H1 (cell line): ENCODE measurements at places on chromosomes 16 and 17. TPM values are rescaled to one million over a fixed set of nuclear protein-coding genes. Genes with fewer than 3 reads are reported as not detected.
A peak's percentile ranks its signal among the peaks of the same experiment; 100 is the strongest.

- H3K4me1 ChIP-seq: no peaks in the 10 kb centered on the region
- H3K27ac ChIP-seq: no peak overlapping the region
- no peak for DNase-seq
- H3K4me3 ChIP-seq: no peak overlapping the region
- H3K36me3 ChIP-seq: no peaks in the 10 kb centered on the region
- H3K27me3 ChIP-seq: 0 out of 2 replicates have a peak, but pooled peaks cover 2% of the 10 kb centered on the region
Observed at GRCh38 chr16:55048745-55049144, 118.1 kb downstream of the IRX5 start.

DNA sequence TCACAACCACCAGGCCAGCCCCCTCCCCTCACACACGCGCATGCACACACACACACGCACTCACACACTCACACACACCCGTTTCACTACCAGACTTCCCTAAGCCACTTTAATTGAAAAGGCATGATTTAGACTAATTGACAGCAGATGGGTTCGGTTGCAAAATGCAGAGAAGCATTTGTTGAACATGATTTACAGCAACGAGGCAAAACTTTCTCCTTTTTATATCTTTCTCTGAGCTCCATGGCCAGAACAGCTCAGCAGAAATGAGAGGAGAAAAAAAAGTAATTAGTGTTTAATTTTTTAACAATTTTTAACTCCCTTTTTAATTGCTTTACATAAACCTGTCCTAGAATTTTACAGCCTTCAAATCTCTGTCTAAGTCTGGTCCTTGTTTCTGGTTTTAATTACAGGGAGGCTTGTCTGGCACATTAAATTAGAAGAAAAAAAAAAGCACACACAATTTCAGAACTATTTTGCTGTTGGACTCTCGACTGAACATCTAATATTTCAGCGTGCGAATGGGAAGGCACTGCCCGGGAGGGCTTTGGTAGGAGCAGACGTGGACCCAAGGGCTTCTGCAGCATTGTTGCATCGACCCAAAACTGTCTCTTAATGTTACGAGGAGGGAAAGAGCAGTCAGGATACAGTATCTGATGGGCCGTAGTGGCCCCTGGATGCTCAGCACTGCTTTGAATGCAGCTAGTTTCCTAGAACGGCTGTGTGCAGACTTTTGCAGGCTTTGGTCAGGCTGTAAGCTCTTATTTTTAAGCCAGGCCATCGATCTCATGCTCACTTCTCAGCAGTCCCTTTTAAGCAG is 255.9 kb downstream of the SOX9 start:
- H3K36me3 ChIP-seq: no peaks in the 10 kb centered on the region
- no peaks in the 10 kb centered on the region for H3K27me3 ChIP-seq
- H3K4me3 ChIP-seq: no peak overlapping the region
- H3K27ac ChIP-seq: no peak overlapping the region

GRCh38 chr17:43905985-43906852 is 1.1 kb downstream of the MPP2 start:
- no peaks in the 10 kb centered on the region for H3K36me3 ChIP-seq
- DNase-seq: peak; percentile 90
- H3K27me3 ChIP-seq: peaks cover 15% of the 10 kb centered on the region
- H3K4me1 ChIP-seq: peaks cover 31% of the 10 kb centered on the region

The CSF3 gene
- not detected in 2 replicates for total RNA-seq

The PDE6G gene
- total RNA-seq: 5.8 and 6.4 TPM in 2 replicates

GRCh38 chr17:82442643-82443464 is 7.7 kb downstream of the CYBC1 start:
- H3K4me1 ChIP-seq: peaks cover 3% of the 10 kb centered on the region
- no peak for DNase-seq
- H3K27me3 ChIP-seq: no peaks in the 10 kb centered on the region
- H3K4me3 ChIP-seq: no peak overlapping the region
- H3K36me3 ChIP-seq: peaks cover 15% of the 10 kb centered on the region; the same call in 1 of the 2 replicates

The AATK gene
- total RNA-seq: 3.2 and 3.5 TPM in 2 replicates

GRCh38 chr17:17366941-17367875 is 64.0 kb downstream of the NT5M start:
- no peaks in the 10 kb centered on the region for H3K4me1 ChIP-seq
- no peak overlapping the region for H3K27ac ChIP-seq
- no peaks in the 10 kb centered on the region for H3K27me3 ChIP-seq

The RFNG gene
- 26.7 and 30.9 TPM in 2 replicates for total RNA-seq

The HAP1 gene
- 3.6 and 3.8 TPM in 2 replicates for total RNA-seq
